HCT116 (cell line): ENCODE measurements at places on chromosomes 5 and 9. TPM values are rescaled to one million over a fixed set of nuclear protein-coding genes. Genes with fewer than 3 reads are reported as not detected.

Gene GCNT1
- 5.8 TPM for total RNA-seq

Gene LCN2
- total RNA-seq: 9.2 TPM

- no peaks in the 10 kb centered on the region for H3K27me3 ChIP-seq
- H3K4me3 ChIP-seq: no peak overlapping the region
- no peak overlapping the region for H3K27ac ChIP-seq
- no peaks in the 10 kb centered on the region for H3K36me3 ChIP-seq
Measured at GRCh38 chr5:39370555-39371366, 6.5 kb upstream of the C9 start.

- H3K27ac ChIP-seq: no peak overlapping the region
Measured at GRCh38 chr5:137275083-137275482, 224.0 kb downstream of the SPOCK1 start.

DNA sequence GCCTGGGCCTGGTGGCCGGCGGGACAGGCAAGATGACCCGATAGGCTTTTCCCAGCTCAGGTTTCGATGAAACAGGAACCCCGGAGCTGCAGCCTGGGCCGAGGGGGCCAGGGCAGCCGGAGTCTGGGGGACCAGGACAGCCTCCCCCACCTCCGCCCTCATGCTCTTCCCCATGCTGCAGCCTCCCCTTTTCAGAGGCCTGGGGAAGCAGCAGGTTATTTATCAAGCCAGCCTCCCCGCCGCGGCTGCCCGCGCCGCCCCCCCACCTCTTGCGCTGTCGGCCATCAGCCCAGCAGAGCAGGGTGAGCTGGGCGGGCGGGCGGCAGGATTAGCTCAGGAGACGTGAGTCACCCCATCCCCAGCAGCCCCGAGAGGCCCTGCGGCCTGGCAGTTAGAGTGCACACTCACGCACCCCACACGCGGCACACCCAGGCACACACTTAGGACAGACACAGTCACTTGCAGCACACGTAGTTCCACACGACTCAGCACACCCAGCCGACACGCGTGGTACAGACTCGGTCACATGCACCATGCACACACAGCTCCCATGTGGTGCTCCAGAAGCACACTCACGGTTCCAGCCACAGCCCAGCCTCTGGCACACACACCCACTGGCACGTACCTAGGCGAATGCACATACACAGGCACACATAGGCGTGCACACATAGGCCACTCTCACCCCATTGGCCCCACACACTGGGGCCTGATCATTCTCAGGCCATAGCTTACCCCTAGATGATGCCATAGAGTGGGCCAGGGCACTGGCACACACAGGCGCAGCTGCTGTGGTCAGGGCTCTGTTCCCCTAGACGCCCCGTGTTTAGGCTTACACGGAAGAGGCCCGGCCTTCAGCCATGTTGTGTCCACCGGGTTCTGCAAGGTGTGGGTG, 13.0 kb downstream of the CXXC5 start:
- no peaks in the 10 kb centered on the region for H3K27me3 ChIP-seq
- no peaks in the 10 kb centered on the region for H3K36me3 ChIP-seq
- H3K27ac ChIP-seq: peak overlapping the region; percentile 97
- DNase-seq: peak; percentile 63
- H3K4me3 ChIP-seq: peak overlapping the region; percentile 42
- peaks cover 87% of the 10 kb centered on the region for H3K4me1 ChIP-seq

DNA sequence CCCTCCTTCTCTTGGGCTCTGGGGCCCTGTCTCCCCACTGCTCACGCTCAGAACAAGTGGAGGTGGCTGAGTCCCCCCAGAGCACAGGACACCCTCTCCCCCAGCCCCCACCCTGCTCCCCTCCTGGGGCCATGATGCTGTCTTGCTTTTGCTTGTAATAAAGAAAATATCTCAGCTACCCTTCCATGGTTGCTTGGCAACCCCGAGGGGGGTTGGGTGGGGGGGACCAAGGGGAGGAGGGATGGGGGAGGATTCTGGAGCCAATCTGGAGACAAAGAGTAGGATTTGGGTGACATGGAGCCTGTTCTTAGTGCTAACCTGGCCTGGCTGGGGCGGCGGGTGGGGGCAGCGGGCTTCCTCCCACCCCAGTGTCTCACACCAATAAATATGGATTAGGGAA, 16.1 kb upstream of the CERCAM start:
- no peak overlapping the region for H3K4me3 ChIP-seq
- H3K27ac ChIP-seq: no peak overlapping the region
- H3K27me3 ChIP-seq: no peaks in the 10 kb centered on the region
- H3K4me1 ChIP-seq: peaks cover 5% of the 10 kb centered on the region; the same call in 1 of the 2 replicates
- no peak for DNase-seq
- no peaks in the 10 kb centered on the region for H3K36me3 ChIP-seq

- H3K4me3 ChIP-seq: no peak overlapping the region
- DNase-seq: no peak
- no peaks in the 10 kb centered on the region for H3K4me1 ChIP-seq
Measured at GRCh38 chr5:96893342-96893741, 17.0 kb downstream of the ERAP2 start.

GRCh38 chr5:179061025-179061424, 852 bp downstream of the ZNF354C start:
- DNase-seq: no peak
- H3K27me3 ChIP-seq: no peaks in the 10 kb centered on the region
- H3K27ac ChIP-seq: no peak overlapping the region
- no peaks in the 10 kb centered on the region for H3K36me3 ChIP-seq

Gene PSAT1
- total RNA-seq: 226 TPM

Gene ECSCR
- not detected for total RNA-seq

Gene FOXD4L5
- 0.61 TPM for total RNA-seq

DNA sequence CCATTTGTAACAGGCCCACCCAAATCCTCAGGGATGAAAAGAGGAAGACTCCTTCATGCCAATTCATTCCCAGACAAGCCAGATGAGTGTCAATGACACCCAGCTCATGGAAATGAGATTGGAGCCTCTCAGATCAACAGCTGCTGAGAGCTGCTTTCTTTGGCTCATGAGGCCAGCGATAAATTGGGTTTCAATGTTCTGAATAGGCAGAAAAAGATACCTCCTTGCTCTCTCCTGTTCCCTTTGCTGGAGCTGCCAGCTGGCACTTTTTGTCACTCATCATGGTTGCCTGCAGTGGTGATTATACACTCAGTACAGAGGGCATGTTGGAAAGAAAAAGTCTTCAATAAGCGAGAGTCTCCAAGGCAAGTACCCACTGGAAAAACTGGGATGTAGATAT, 47.1 kb downstream of the SH3RF2 start:
- DNase-seq: no peak
- peaks cover 45% of the 10 kb centered on the region for H3K4me1 ChIP-seq
- no peaks in the 10 kb centered on the region for H3K36me3 ChIP-seq
- H3K4me3 ChIP-seq: no peak overlapping the region

Gene ACSL6
- 2.3 TPM for total RNA-seq

Gene TUSC1
- not detected for total RNA-seq

DNA sequence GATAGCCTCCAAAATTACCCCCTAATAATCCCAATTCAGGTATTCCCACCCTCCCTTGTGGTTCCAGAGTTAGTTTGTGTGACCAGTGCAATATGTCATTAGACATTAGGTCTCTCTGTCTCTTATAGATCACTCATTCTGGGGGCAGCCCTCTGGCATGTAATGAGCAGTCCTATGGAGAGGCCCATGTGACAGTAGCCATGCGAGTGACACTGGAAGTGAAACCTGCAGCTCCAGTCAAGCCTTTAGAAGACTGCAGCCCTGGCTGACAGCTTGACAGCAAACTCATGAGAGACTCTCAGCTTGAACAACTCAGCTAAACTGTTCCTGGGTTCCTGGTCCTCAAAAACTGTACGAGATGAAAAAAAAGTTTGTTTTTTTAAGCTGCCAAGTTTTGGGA, 54.0 kb upstream of the HSPB3 start:
- H3K4me1 ChIP-seq: no peaks in the 10 kb centered on the region
- no peaks in the 10 kb centered on the region for H3K27me3 ChIP-seq
- H3K4me3 ChIP-seq: no peak overlapping the region
- DNase-seq: no peak
- H3K36me3 ChIP-seq: no peaks in the 10 kb centered on the region

DNA sequence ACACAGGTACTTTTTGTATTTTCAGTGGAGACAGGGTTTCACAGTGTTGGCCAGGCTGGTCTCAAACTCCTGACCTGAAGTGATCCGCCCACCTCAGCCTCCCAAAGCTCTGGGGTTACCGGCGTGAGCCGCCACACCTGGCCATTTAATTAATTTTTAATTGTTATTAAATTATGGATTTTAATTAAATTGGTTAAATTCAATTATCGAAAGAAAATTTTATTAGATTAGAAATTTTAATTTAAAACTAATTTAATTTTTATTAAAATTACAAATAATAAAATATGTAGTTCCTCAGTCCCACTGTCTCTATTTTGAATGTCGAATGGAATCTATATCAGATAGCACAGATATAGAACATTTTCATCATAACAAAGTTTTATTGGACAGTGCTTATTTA, 416.5 kb downstream of the GABRG2 start:
- no peaks in the 10 kb centered on the region for H3K4me1 ChIP-seq
- no peak overlapping the region for H3K27ac ChIP-seq
- no peak for DNase-seq
- H3K4me3 ChIP-seq: no peak overlapping the region
- no peaks in the 10 kb centered on the region for H3K27me3 ChIP-seq
- no peaks in the 10 kb centered on the region for H3K36me3 ChIP-seq

DNA sequence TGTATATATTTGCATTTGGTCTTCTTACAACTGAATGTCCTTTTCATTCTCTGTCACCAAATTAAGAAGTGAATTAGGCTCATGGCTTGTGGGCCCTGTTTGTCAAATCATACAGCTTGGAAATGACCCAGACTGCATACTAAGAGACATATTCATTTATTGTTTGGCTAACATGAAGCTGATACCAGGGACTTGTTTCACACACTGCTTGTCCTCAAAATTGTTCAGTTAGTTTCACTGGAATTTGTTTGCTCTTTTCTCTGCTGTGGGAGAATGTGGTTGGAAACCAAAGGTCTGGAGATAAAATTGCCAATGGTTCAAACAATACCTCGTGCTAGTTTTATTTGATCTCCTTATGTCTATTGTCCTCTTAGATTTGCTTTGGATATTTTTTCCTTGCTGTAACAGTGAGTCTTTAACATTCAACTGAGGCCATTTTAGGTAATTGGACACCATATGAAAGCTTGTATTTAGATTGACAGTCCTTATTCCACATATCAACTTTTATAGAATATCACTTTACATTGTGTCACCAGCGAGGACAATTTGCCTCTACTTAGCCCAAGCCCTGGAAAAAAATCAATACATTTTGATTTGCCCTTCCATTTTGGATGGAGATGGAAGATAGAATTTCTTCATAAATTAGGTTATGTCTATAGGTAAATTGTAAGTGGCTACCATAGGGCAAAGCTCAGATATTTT, 144.3 kb upstream of the MTAP start:
- no peak for DNase-seq
- H3K4me3 ChIP-seq: no peak overlapping the region
- no peak overlapping the region for H3K27ac ChIP-seq
- H3K36me3 ChIP-seq: no peaks in the 10 kb centered on the region

Gene AIF1L
- total RNA-seq: 34.0 TPM

DNA sequence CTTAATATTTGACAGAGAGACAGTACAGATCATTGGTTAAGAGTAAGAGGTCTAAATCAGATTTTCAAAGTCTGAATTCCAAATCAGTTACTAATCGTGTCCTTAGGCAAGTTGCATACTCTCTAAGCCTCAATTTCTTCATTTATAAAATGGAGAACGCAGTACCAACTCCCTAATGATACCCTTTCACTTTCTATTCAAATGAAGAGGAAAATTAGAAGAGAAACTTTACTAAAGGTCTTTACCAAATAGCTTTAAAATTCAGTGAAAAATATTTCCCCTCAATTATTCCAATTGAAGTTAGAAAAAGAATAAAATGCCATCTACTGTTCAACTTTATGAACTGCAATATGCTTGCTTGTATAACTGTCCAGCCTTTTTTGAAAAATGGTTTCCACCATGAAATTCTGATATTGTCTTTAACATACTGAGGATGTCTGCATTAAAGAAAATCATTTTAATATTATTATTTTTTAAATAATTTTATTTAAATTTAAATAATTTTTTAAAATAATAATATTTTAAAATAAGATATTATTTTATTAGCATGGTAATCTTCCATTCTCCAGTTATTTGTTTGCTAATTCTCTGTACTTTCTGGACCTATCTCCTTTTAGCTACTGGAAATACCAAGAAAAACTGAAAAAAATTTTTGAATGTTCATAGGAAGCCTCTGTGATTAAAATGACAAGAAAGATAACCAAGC, 36.0 kb downstream of the POC5 start:
- no peak overlapping the region for H3K4me3 ChIP-seq
- peak; percentile 15 for DNase-seq
- no peak overlapping the region for H3K27ac ChIP-seq
- H3K36me3 ChIP-seq: no peaks in the 10 kb centered on the region
- H3K27me3 ChIP-seq: no peaks in the 10 kb centered on the region
- H3K4me1 ChIP-seq: no peaks in the 10 kb centered on the region; the same call in 1 of the 2 replicates

Gene MZB1
- 0.81 TPM for total RNA-seq

DNA sequence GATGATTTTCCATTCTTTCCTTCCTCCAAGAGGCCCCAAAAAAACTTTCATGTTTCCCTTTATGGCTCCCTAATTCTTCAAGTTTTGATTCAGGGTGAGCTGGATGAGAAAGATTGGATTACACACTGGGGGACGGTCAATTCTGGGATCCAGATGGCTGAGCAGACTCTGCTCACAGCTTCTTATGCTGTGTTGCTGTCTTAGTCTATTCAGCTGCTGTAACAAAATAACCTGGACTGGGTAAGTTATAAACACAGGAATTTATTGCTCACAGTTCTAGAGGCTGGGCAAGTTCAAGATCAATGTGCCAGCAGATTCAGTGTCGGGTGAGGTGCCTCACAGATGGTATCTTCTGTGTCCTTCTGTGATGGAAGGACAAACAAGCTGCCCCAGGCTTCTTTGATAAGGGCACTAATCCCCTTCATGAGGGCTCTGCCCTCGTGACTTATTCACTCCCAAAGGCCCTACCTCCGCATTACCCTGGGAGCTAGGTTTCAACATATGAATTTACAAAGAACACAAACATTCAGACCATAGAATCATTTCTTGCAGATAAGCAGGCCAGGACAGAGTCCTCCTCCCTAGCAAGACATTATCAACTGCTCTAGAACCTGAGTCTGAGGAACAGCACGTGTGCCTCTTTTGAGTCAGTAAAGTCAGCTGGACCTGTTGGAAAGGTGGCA, 23.1 kb upstream of the SMAD5 start:
- no peaks in the 10 kb centered on the region for H3K36me3 ChIP-seq
- no peak for DNase-seq
- H3K4me3 ChIP-seq: no peak overlapping the region
- no peaks in the 10 kb centered on the region for H3K4me1 ChIP-seq
- H3K27ac ChIP-seq: no peak overlapping the region

DNA sequence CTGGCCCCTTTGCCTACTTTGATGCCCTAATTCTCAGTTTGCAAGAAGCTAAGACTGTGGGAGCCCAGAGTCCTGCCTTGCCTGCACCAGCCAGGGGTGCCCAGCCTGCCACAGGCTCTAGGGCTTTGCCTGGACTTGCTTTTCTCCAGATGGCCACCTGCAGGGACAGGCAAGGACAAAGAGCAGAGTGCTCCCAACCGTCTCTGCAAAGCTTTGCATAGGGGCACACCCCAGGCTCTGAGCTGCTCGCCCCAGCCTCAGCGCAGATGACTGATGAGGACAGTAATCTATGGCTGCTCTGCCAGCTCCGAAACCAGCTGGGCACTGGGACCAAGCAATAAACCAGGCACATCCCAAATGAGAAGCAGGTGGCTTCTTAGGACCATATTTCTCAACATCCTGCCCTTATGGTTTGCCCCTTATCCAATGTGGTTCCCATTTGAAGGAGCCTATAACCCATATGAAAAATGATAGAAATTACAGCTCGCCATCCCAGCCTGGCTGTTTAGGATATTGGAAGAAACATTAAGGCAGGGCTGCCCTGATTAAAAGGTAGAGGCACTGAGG, 25.4 kb upstream of the TCF7 start:
- no peaks in the 10 kb centered on the region for H3K36me3 ChIP-seq
- H3K27me3 ChIP-seq: peaks cover 5% of the 10 kb centered on the region; the same call in 1 of the 2 replicates
- H3K4me1 ChIP-seq: no peaks in the 10 kb centered on the region
- H3K4me3 ChIP-seq: no peak overlapping the region
- DNase-seq: no peak

Gene IL5
- total RNA-seq: not detected
